ENCODE measurements at places on chromosomes 6 and 20. TPM values are rescaled to one million over a fixed set of nuclear protein-coding genes. Genes with fewer than 3 reads are reported as not detected.

DNA sequence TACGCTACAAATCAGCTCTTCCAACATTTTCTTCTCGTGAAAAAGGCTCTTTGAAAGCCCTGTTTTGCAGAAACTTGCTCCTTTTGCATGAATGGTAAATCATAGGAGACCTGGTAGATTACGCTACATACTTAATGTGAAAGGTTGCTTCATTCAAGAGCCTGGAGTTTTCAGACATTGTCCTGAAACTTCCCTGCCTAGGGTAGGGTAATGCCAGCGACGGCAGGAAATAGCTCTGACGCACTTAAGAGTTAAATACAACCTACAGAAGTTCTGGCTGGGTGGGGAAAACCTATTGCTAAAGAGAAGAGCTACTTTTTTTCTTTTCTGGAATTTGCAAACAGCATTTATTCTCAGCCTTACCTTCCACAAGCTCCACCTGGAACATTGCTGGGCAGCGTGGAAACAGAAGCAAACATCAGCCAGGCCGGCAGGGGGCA is 144.5 kb downstream of the LPA start:
- no peak overlapping the region for H3K27ac ChIP-seq
- H3K4me3 ChIP-seq, result peak overlapping the region; percentile 85
- no peak for DNase-seq
- H3K27me3 ChIP-seq, result no peaks in the 10 kb centered on the region
- H3K4me1 ChIP-seq, result no peaks in the 10 kb centered on the region

GRCh38 chr6:40036186-40036585 is 101.9 kb upstream of the MOCS1 start:
- H3K4me1 ChIP-seq, result no peaks in the 10 kb centered on the region
- no peak for DNase-seq

- H3K4me1 ChIP-seq, result no peaks in the 10 kb centered on the region
- no peaks in the 10 kb centered on the region for H3K36me3 ChIP-seq
- no peak overlapping the region for H3K27ac ChIP-seq
- peaks cover 37% of the 10 kb centered on the region for H3K27me3 ChIP-seq
- H3K4me3 ChIP-seq, result no peak overlapping the region
Observed at GRCh38 chr6:133903855-133904254, 14.9 kb downstream of the TCF21 start.

Gene LAMA2
- 2.9 TPM for total RNA-seq

GRCh38 chr6:122428781-122429180 is 29.3 kb downstream of the HSF2 start:
- no peak for DNase-seq
- no peaks in the 10 kb centered on the region for H3K27me3 ChIP-seq
- no peak overlapping the region for H3K27ac ChIP-seq
- H3K4me1 ChIP-seq, result no peaks in the 10 kb centered on the region

Gene JPH2
- 1.0 TPM for total RNA-seq

Gene SNRPB2
- 83.8 TPM for total RNA-seq

- H3K36me3 ChIP-seq, result no peaks in the 10 kb centered on the region
- no peak overlapping the region for H3K27ac ChIP-seq
- no peak overlapping the region for H3K4me3 ChIP-seq
- H3K27me3 ChIP-seq, result no peaks in the 10 kb centered on the region
- H3K4me1 ChIP-seq, result no peaks in the 10 kb centered on the region
- peak; percentile 47 for DNase-seq
Observed at GRCh38 chr20:50346374-50347283, 156.0 kb downstream of the CEBPB start.

- no peak for DNase-seq
- peaks cover 20% of the 10 kb centered on the region for H3K27me3 ChIP-seq
- no peaks in the 10 kb centered on the region for H3K36me3 ChIP-seq
- no peaks in the 10 kb centered on the region for H3K4me1 ChIP-seq
- H3K4me3 ChIP-seq, result no peak overlapping the region
Observed at GRCh38 chr6:14265049-14266021, 147.8 kb downstream of the CD83 start.

DNA sequence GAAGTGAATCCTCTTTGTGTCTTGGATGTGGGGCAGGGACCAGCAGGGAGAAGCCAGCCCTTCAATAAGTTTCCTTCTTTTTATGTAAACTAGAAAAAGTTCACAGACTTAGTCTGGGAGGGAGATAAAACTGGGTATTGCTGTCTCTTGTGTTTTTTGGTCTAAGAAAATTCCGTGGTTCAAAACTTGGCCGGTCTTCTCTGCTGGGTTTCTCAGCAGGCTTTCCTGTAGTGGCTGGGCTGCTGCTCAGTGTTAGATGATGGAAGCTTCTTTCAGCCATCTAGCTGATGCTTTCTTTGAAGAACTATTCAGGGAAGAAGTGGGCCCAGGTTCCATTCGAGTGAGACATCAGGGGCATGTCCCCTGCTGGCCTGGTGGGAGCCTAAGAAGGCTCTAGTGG is 70.7 kb upstream of the SCP2D1 start:
- no peaks in the 10 kb centered on the region for H3K36me3 ChIP-seq
- no peaks in the 10 kb centered on the region for H3K27me3 ChIP-seq
- no peaks in the 10 kb centered on the region for H3K4me1 ChIP-seq
- no peak overlapping the region for H3K27ac ChIP-seq
- H3K4me3 ChIP-seq, result no peak overlapping the region

GRCh38 chr20:13875265-13875811 is 90.5 kb downstream of the NDUFAF5 start:
- H3K27me3 ChIP-seq, result peaks cover 15% of the 10 kb centered on the region
- H3K27ac ChIP-seq, result no peak overlapping the region
- H3K36me3 ChIP-seq, result no peaks in the 10 kb centered on the region
- H3K4me1 ChIP-seq, result peaks cover 4% of the 10 kb centered on the region
- H3K4me3 ChIP-seq, result no peak overlapping the region

- H3K36me3 ChIP-seq, result no peaks in the 10 kb centered on the region
- H3K27me3 ChIP-seq, result no peaks in the 10 kb centered on the region
- no peak for DNase-seq
- no peak overlapping the region for H3K27ac ChIP-seq
- H3K4me3 ChIP-seq, result no peak overlapping the region
Observed at GRCh38 chr6:134714679-134715078, 235.2 kb downstream of the ALDH8A1 start.

GRCh38 chr6:70409216-70409615 is 4.1 kb upstream of the FAM135A start:
- peaks cover 12% of the 10 kb centered on the region for H3K27me3 ChIP-seq
- no peaks in the 10 kb centered on the region for H3K4me1 ChIP-seq
- H3K27ac ChIP-seq, result no peak overlapping the region
- DNase-seq, result no peak

- H3K36me3 ChIP-seq, result peaks cover 23% of the 10 kb centered on the region
- peaks cover 2% of the 10 kb centered on the region for H3K4me1 ChIP-seq
- H3K27ac ChIP-seq, result no peak overlapping the region
Observed at GRCh38 chr20:63701329-63702035, 5.0 kb downstream of the TNFRSF6B start.

- H3K36me3 ChIP-seq, result no peaks in the 10 kb centered on the region
- DNase-seq, result no peak
- no peaks in the 10 kb centered on the region for H3K4me1 ChIP-seq
- H3K4me3 ChIP-seq, result no peak overlapping the region
- H3K27me3 ChIP-seq, result peaks cover 6% of the 10 kb centered on the region
Observed at GRCh38 chr20:3674447-3674846, 7.4 kb downstream of the ADAM33 start.

- H3K4me3 ChIP-seq, result no peak overlapping the region
- H3K36me3 ChIP-seq, result no peaks in the 10 kb centered on the region
Observed at GRCh38 chr6:122140031-122140430, 259.4 kb upstream of the HSF2 start.

DNA sequence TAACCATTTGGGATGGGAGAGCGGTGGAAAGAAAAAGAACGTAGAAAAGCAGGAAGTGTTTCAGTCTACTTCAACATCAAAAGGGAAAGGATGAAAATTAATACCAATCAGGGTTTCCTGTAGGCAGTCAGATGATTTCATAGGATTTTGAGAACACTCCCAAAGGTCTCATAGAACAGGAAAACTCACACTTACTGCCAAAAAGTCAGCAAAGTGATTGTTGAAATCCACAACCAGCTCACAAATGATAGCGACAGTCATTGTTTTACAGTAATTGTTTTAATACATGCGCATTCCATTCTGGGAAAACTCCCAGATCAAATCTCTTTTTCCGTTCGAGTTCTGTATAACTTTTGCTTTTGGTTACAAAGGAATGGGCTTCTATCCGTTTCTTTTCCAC is 5.3 kb upstream of the CNKSR3 start:
- H3K27me3 ChIP-seq, result no peaks in the 10 kb centered on the region
- no peak for DNase-seq
- H3K27ac ChIP-seq, result no peak overlapping the region
- no peak overlapping the region for H3K4me3 ChIP-seq
- H3K36me3 ChIP-seq, result no peaks in the 10 kb centered on the region

- no peaks in the 10 kb centered on the region for H3K27me3 ChIP-seq
- no peak overlapping the region for H3K27ac ChIP-seq
- H3K4me3 ChIP-seq, result no peak overlapping the region
- no peaks in the 10 kb centered on the region for H3K4me1 ChIP-seq
Observed at GRCh38 chr6:109527989-109528388, 45.0 kb upstream of the ZBTB24 start.

Gene GTSF1L
- not detected for total RNA-seq

- no peaks in the 10 kb centered on the region for H3K27me3 ChIP-seq
- no peaks in the 10 kb centered on the region for H3K4me1 ChIP-seq
- H3K4me3 ChIP-seq, result no peak overlapping the region
- H3K27ac ChIP-seq, result no peak overlapping the region
Observed at GRCh38 chr6:149247385-149247763, 70.1 kb upstream of the TAB2 start.

Data from endodermal cell (in vitro differentiated cells).